ENCODE measurements at places on chromosomes 5 and 9.
A peak's percentile ranks its signal among the peaks of the same experiment; 100 is the strongest.

- no peak for DNase-seq
These were observed 34.4 kb upstream of the CCDC112 start for GRCh38 chr5:115330830-115331229.

GRCh38 chr9:36968574-36969215, 65.4 kb downstream of the PAX5 start:
- no peak for DNase-seq

- DNase-seq: peak; percentile 88
These were observed at the start of gene PROB1 for GRCh38 chr5:139394654-139395566. PROB1 (minus strand) TSS chr5:139395104; CDS start chr5:139395081, 23 bp downstream.

- no peak for DNase-seq
These were observed 779 bp upstream of the VCAN start for GRCh38 chr5:83470526-83471404.

DNA sequence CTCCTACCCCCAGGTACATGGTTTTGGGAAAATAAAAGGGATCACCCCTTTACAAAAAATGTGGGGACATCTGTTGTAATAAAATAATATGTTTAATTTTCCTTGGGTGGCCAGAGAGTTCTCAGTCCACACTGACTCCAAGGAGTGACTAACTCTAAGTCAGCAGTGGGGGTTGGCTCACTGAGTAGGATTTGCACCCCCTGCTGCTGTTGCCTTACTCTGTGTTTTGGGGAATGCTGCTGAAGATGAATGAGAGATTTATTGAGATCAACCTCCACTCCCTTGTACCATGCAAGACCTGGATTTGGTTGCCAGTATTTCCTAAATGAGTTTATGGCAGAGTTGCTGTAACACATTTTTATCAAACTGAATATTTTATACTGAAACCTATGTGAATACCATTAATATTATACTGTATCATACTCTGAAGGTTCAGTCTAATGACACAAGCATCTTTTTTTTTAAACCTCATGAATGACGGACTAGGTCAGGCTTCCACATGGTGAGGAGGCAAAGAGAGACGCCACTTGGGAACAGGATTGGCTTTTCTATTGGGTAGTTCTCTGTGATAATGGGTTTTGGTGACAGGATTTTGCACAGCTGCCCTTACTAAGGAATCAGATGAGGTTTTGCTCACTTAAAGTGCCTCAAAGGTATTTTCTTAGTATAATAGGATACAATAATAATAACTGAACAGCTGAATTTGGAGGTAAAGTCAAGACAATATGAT, 121.3 kb upstream of the OSMR start:
- no peak for DNase-seq

DNA sequence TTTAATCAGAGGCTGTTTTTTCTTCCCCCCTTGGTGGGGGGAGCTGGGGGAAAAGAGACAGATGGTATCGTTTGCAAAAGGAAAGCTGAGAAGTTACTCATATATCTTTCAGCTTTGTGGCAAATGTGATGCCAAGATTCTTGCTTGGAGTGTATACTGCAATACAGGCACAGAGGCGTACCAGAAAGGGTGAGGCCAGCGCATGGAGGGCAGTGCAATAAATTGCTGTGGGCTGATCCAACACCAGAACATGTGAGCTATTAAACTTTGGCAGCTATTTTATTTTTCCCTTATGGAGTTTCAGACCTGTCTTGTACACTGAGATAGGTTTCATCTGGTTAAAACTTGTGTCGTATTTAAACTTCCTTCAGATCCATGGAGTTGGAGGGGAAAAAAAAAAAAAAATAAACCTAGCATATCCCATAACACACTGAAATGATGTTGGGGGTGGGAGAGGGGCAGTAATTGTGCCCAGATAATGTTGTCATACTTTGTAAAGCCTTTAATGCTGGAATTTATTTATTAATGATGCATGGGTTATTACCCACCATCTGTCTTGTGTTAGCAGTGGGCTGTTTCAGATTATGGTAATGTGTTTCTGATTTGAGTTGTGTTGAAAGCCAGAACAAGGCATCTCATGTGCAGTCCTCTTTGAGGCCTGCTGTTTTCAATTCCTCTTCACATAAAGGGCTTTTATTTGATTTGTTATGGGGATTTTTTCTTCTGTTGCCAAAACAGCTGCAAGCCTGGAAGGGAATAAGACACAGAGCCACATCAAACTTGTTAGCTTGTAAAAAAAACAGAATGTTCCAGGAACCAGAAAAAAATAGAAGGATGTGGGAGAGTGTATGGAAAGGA, 891.3 kb downstream of the TLE1 start:
- DNase-seq: peak; percentile 46

DNA sequence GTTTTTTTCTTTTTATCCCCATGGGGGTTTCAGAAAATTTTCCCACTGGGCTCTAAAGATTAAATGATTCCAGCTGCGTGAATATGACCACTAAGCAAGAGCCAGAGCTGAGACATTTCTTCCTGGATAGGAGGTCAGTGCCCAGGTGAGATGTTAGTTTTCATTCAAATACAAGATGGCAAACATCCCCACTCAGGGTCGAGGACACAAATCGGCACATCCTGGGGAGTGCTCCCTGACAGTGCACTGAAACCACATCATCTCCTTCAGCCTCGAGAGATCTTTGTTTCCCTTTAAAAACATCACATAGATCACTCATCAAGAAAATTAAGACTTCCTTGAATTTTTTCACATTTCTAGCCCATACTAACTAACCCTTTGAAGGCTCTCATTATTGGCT, 273.2 kb upstream of the PANK3 start:
- DNase-seq: no peak

GRCh38 chr5:87120518-87121303, 147.0 kb upstream of the RASA1 start:
- no peak for DNase-seq

GRCh38 chr9:70484232-70485130, 70.0 kb upstream of the KLF9 start:
- no peak for DNase-seq

DNA sequence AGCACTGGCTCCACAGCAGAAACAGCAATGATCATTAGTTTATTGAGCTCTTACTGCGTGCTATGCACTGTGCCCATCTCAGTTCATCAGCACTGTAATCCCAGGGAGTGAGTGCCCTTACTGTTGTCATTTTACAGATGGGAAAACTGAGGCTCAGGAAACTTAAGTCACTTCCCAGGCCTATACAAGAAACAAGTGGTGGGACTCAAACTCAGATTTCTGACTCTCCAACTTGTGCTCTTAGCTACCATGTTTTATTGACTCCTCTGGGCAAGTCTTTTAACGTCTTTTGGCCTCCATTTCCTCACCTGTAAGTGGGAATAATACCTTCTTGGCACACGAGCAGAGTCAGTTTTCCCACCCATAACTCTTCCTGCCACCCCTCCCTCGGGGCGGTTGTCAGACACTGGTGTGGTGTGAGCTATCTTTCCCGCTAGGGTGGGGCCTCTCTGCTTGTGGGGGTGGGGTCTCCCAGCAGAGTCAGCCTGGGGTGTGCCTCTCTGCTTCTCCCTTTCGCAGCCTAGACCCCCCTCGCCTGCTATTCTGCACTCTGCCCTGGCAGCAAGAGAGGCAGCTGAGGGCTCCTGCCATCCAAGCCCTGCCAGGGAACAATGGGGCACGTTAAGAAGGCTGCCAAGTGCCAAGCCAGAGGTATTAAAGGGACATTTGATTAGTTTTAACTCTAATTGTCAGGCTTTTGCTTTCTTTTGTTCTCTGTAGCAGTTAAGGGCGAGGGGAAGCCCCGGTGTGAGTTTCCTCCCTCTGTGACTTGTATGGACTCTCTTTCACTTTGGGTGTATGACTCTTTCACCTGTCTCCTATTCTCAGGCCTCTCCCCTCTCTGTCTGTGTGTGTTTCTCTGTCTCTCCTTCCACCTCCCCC, 12.1 kb downstream of the GALNT10 start:
- no peak for DNase-seq

DNA sequence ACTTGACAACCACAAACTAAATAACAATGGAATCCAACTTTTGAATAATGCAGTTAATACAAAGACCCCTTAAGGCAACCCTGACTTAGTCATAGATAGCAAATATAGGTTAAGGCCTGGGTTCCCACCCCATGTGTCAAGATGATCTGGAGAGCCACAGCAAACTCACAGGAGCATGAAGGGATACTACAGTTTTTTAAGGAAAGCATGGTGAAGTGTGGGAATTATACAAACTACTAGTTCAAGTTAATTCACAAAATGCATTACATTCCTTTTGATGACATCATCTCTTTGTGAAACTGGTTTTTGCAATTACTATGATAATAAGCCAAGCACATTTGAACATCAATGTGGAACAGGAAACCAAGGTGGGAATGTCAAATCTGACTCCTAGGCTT, 50.6 kb downstream of the LHFPL2 start:
- DNase-seq: no peak

DNA sequence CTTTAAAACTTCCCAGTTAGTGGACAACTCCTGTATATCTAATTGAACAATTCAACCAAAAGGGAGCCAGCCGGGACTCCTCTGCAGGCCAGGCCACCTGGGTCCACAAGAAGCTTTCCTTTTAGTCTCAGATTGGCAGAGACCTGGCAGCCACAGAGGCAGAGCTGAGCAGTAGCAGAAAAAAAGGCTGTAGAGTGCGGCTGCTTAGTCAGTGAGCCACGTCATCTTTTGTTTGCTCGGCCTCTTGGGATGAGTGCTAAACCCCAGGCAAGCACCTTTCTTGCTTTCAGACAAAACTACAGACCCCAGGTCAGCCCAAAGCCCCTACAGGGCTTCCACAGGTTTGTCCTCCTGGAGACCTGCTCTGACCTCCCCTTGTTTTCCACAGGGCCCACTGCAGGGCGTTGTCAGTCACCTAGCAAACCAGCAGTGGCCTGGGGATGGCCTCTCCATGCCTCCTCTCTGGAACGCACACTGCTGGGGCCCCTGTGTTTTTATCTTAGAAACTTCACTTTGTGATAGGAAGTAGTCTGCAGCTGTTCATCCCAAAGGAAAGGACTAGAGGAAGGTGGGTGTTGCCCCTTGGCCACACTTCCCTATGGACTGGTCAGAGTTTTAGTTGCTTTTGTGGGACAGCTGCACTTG, 49.9 kb downstream of the SHB start:
- DNase-seq: peak; percentile 23

DNA sequence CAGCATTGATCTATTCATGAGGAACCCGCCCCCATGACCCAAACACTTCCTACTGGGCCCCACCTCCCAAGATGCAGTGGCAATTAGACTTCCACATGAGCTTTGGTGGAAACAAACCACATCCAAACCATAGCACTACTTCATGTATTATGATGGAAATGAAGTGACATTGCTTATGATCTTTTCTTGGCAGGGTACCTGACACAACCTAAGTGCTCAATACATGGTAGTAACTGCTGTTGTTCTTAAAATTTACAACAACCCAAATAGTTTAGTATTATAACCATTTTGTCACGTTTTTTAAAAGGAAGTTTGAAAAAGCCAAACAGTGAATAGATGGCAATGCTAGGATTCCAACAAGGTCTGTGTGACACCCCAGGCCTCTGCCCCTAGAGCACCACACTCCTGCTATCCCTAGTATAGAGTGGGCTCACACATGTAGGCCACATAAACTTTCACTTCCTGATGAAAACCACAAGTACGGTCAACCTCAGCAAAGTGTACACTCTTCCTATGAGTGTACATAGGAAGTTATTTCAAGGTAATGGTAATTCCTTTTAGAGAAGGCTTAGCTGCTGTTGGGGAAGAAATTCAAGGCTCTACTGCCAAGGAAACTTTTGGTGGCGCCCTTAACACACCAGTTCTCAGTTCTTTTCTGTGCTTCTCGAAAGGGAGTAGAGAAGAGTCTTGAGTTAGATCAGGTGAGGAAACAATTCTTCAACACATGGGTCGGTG, 97.6 kb downstream of the ARSB start:
- no peak for DNase-seq

DNA sequence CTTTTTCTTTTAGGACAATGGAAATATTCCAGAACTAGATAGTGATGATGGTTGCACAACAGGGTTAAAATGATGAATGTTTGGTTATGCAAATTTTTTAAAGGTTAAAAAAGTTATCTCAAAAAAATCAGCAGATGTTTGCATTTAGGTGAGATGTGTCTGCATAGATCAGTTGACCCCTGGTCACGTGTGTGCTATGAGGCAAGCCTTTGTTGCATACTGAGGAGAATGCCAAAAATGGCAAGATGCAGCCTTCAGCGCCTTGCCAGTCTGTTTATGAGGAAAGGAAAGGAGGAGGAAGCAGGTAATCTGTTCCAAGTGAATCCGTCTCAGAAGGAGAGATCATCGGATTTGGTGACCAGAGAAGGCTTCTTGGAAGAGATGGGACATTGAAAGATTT, 11.9 kb downstream of the MEGF10 start:
- DNase-seq: no peak

DNA sequence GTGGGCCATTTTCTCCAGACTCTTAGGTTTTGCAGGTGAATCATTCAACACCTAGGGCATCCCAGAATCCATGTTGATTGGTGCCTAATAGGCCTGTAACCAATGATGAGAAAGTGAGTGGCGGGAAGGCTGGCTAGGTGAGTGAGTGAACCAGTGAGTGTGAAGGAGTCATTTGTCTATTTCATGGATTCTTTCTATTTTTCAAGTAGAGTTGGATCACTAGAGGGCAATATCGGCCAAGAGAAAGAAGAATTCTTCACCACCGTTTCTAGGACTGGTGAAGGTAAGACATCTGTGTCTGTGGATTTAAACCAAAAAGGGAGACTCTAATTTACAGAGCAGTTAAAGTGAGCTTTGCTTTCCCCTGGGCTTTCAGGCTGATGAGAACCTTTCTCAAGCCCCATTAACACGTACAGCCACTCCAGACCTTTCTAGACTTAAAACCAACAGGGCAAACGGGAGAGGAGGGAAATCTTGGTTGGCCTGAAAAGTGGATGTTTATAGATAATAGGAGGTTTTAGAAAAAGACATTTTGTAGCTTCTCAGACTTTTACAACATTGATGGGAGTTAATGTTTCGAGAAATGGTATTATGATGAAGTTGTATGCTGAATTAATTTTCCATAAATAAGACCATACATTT, 114.3 kb upstream of the IL12B start:
- DNase-seq: no peak

DNA sequence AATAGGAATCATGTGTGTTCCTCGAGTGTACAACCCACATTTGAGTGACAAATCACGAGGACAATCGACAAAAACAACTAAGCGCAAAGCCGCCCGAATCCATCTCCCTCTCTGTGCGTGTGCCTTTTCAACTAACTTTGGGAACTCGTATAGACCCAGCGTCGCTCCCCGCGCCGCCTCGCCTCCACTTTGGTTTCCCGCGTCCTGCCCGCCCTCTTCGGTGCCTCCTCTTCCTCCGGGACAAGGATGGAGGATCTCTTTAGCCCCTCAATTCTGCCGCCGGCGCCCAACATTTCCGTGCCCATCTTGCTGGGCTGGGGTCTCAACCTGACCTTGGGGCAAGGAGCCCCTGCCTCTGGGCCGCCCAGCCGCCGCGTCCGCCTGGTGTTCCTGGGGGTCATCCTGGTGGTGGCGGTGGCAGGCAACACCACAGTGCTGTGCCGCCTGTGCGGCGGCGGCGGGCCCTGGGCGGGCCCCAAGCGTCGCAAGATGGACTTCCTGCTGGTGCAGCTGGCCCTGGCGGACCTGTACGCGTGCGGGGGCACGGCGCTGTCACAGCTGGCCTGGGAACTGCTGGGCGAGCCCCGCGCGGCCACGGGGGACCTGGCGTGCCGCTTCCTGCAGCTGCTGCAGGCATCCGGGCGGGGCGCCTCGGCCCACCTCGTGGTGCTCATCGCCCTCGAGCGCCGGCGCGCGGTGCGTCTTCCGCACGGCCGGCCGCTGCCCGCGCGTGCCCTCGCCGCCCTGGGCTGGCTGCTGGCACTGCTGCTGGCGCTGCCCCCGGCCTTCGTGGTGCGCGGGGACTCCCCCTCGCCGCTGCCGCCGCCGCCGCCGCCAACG, at the start of gene GPR150:
Gene GPR150 (plus strand): TSS at position 58 of the 840 bp plus-strand sequence. CDS start 189 bp downstream, at position 247.
- DNase-seq: peak; percentile 79

- no peak for DNase-seq
These were observed 14.8 kb downstream of the TAS2R1 start for GRCh38 chr5:9615331-9615730.

- DNase-seq: no peak
These were observed 69.9 kb downstream of the HSPA4 start for GRCh38 chr5:133121611-133122150.
